ENCODE measurements at places on chromosomes 1 and 21.

GRCh38 chr21:35138665-35139381, 89.7 kb upstream of the RUNX1 start:
- DNase-seq: no peak

DNA sequence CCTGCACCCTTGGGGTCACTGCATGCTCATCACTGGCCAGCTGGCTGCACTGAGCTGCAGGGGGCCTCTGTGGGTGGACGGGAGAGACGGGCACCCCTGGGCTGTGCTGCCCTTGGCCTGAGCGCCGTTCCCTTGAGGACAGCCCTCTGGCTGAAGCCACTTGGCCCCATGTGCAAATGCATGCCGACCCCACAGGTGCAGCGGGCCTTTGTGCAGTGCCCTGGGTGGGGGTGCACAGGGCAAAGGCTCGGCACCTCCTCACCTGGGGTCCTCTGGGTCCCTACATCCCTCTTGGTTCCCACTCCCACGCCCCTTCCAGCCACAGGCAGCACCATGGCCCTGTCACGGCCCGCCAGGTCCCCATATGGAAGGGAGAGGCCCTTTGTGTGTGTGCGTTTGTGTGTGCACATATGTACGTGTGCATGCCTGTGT, 41.3 kb downstream of the COQ8A start:
- DNase-seq: no peak

- DNase-seq: no peak
Measured at GRCh38 chr21:46667741-46668380, 32.4 kb downstream of the PRMT2 start.

- DNase-seq: no peak
Measured at GRCh38 chr1:29513357-29513756, 277.0 kb downstream of the PTPRU start.

- no peak for DNase-seq
Measured at GRCh38 chr1:215416497-215416896, 150.6 kb upstream of the KCTD3 start.

- no peak for DNase-seq
Measured at GRCh38 chr1:42935971-42936308, 22.7 kb downstream of the SLC2A1 start.

DNA sequence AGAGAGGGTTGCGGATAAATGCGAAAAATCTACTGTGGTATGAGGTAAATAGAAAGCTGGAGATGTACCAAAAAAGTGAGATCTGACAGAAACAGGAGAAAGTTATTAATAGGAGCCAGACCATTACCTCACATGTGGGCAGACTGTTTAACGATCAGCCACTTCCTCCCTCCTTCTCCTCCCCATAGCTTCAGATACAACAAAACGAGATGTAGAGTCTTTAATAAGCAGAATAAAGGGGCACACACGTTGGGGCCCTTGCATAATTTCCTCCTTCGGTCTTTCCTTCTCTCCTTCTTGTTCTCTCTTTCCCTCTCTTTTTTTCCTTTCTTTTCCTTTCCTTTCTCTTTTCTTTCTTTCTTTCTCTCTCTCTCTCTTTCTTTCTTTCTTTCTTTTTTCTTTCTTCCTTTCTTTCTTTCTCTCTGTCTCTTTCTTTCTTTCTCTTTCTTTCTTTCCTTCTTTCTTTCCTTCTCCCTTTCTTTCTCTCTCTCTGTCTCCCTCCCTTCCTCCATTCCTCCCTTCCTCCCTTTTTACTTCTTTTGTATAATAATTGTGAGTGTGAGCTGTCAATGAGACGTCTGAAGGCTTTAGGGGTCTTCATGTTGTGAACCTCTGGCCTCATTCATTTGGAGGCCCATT, 242.1 kb downstream of the GRIK1 start:
- DNase-seq: no peak

DNA sequence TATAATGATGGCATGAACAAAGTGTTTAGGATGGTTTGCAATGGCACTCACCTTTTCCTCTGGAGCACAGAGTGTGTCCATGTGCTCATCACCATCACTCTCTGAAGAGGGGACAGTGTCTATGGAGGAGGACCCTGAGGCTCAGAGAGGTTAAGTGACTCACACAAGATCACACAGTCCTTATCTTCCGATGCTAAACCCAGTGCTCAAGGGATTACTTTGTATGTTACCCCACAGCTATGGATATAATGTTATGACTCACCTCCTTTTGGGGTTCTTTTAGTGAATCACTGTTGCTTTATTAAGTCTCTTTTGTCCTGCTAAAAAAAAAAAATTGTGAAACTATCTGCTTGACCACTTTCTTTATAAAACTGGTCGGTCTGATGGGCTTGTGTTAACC, 67.6 kb downstream of the TENT5C start:
- DNase-seq: no peak

GRCh38 chr1:205071028-205071409, 13.2 kb downstream of the TMEM81 start:
- DNase-seq: no peak

DNA sequence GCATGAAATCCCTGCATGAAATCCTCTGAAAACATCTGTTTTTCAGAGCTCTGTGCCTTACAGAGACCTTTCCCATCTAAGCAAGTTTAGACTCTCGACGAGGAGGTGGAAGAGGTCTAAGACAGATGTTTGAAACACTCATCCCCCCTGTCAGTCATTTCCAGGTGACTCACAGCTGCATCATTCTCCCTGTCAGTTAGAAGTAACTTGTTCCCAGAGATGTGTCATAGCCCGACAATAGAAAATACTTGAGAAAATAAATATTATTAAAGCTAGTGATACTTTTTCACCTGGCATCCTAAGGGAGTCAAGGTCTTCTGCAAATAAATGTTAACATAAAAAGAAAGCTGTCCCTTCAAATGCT, 41.6 kb upstream of the SEC16B start:
- DNase-seq: no peak

- DNase-seq: no peak
Measured at GRCh38 chr1:95561346-95561745, 327.3 kb downstream of the RWDD3 start.

- no peak for DNase-seq
Measured at GRCh38 chr1:196442366-196442765, 165.9 kb downstream of the KCNT2 start.

GRCh38 chr1:44827197-44828002, 15.7 kb downstream of the PTCH2 start:
- DNase-seq: no peak

- DNase-seq: no peak
Measured at GRCh38 chr1:91751275-91751674, 134.7 kb downstream of the TGFBR3 start.

GRCh38 chr1:175394739-175395138, 202.2 kb upstream of the KIAA0040 start:
- no peak for DNase-seq

DNA sequence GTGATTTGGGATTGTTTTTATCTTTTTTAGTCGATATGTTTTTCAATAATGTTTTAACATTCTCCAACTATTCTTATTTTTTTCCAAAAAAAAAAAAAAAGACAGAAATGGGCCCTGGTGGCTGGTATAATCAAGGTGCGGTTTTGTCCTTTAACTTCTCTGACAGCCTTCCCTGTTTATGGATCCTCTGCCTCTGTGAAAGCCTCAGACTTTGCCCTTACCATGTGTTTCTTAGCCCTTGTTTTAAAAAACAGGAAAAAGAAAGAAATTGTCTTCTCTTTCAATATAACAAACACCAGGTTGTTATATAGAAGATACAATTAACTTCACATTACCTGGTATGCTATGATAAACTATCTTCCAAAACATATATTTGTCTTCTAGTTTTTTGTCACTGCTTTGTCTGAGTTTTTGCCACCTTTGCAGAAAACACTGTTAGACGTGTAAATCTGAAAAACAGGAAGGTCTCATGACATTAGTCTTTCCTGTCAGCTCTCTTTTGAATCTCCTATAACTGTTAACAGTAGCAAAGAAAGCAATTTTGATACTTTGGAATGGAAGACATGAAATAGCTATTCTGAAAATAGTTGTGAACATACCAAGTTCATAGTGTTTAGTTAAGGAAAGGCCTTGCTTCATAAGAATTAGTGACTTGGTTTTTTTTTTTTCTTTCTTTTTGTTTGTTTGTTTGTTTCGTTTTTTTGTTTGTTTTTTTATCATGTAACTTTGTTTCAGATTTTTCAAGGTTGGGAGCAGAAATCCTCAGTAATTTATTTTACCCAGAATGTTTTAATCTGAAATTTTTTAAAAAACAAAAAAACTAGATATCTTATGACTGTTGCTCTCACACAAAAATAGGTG, 31.7 kb upstream of the CACYBP start:
- DNase-seq: no peak

- DNase-seq: no peak
Measured at GRCh38 chr21:22925032-22925431, 1926.8 kb downstream of the NCAM2 start.

GRCh38 chr1:82388679-82389078, 587.9 kb downstream of the ADGRL2 start:
- no peak for DNase-seq

GRCh38 chr1:110430366-110430765, 20.6 kb upstream of the PROK1 start:
- no peak for DNase-seq

DNA sequence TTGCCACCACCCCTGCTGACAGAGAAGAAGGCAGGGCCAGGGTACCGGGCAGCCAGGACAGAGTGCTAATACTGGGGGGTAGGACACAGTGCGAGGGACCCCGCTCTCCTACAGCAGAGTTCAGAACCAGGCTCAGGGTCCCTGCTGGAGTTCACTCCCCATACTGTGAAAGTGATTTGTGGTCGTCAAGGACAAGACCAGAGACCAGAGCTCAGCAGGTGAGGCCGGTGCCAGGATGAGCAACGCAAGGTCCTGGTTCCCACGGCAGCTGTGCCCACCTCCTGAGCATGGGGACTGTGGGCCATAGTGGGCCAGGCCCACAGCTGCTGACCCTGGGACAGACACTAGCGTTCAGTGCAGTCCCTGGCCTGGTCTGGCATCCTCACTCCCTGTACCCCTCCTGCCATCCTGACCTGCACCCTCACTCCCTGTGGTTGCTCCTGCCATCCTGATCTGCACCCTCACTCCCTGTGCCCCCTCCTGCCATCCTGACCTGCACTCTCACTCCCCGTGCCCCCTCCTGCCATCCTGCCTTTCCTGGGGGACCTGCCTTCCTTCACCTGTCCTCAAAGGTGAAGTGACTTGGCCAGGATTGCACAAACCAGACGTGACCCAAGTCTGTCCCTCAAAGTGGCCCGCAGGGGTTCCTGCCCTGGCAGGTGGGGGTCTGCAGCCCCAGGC, 13.8 kb upstream of the PTTG1IP start:
- no peak for DNase-seq

DNA sequence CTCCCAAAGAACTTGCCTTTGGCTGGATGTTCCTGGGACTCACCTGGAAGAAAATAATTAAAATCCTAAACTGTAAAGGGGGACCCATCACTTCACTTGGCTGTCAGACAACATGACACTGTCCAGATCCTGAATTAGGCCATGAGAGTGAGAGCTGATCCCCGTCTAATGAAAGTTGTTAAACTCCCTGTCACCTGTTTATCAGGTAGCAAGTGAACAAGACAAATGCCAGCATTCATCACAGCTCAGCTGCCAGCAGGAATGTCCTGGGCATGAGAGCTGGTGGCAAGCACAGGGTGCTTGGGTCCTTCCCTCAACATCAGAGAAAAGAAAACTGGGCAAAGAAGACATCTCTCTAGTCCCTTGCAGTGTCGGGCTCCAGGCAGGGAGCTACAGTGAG, 23.8 kb downstream of the PMVK start:
- no peak for DNase-seq

- DNase-seq: no peak
Measured at GRCh38 chr1:20470194-20470593, 15.8 kb downstream of the CAMK2N1 start.

DNA sequence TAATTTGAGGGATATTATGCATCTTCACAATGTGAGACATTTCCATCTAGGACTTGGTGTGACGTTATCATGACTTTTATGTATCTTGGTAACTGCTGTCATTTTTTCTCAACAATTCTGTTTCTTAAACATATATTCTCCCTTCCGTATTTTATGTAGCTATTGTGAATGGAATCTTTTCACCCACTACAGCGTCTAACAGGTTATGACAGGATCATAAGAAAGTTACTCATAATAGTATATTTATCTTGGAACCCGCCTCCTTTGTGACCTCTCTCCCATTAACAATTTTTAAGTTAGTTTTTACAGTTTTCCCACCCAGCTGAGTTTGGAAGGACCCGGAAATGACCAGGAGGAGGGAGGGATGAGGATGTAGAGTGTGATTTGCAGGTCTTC, 6.8 kb upstream of the DMRTA2 start:
- no peak for DNase-seq

DNA sequence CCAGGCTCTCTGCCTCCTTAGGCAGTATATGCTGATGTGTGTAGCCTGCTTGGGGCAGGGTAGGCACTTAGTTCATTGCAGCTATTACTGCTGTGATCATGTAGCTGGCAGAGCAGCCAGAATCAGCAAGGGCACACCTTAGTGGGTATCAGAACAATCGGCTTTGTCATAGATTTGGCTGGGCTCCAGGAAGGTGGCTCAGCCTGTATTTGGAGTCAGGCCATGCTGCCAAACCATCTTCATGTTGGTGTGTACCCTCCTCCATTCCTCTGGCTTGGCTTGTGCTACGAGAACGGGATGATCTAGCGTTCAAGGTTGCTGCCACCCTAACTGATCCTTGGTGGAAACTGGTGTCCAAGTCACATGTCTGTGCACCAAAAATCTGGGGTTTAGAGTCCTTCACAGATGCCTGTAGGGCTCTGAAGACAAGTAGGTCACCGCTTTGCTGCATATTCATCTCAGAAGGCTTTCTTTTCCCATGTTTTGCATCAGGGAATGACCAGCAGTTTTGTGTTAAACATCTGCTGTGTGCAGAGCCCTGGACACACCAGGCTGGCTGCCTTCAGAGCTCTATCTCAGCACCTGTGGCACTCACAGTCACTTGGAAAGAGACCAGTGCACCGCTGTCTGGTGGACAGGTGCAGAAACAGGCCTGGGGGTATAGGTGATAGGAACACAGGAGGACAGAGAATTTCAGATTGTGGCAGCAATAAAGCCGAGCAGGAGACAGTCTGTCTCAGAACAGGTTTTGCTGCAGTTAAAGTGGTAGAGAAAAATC, 23.7 kb downstream of the VANGL1 start:
- DNase-seq: no peak

Measured in activated B cell treated with CpG ODN at 0.5 μM for 24 hours (primary cell).